ENCODE measurements at places on chromosomes 4 and X.

DNA sequence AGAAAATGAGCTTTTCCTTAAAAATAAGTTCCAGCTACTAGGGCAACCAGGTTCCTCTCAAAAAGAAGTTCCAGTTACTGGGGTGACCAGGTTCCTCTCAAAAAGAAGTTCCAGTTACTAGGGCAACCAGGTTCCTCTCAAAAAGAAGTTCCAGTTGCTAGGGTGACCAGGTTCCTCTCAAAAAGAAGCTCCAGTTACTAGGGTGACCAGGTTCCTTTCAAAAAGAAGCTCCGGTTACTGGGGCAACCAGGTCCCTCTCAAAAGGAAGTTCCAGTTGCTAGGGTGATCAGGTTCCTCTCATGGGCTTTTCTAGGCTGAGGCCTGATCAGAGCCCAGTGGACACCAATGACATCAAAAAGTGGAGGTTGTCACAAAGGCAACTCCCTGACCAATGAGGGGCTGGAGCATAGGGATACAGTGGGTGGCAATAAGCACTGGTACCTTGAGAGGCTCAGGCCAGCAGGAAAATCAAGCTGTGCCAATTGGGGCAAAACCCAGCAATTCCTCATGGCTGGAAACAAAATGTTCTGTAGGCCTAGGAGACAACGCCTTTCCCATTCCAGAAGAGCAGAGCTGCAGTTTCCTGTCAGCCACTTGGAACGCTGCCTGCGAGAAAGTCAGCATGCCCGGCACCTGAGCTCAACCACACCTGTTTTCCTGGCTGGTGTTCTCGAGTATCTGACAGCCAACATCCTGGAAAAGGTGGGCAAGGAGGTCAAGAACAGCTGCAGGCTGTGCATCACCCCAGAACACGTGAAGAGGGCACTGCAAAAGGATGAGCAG lies 12.3 kb upstream of the SYTL5 start:
- no peak for DNase-seq

GRCh38 chr4:65671372-65671771 lies 1.1 kb upstream of the EPHA5 start:
- no peak for DNase-seq

DNA sequence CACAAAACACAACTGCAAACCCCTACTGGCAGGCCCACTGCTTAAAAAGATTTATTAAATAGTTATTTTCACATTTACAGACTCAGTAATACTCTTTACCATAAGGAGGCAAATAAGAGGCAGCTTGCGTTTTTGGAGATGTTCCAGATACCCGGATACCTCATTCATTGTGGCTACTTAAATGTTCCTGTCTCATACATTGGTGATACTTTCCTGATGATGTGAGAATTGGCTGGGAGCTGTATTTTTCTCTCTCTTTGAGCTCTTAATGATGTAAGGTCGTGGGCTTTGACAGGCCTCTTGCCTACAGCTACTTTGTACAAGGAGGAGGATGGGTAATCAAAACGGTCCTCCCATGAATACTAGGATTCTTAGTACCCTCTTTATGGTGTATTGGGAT lies 101.5 kb downstream of the AKAP4 start:
- no peak for DNase-seq

- DNase-seq, result no peak
Observed at GRCh38 chr4:68462691-68463090, 15.4 kb downstream of the TMPRSS11E start.

GRCh38 chr4:7867701-7868435 lies 71.8 kb downstream of the AFAP1 start:
- DNase-seq, result no peak

- DNase-seq, result no peak
Observed at GRCh38 chr4:146506272-146506671, 15.5 kb downstream of the SLC10A7 start.

DNA sequence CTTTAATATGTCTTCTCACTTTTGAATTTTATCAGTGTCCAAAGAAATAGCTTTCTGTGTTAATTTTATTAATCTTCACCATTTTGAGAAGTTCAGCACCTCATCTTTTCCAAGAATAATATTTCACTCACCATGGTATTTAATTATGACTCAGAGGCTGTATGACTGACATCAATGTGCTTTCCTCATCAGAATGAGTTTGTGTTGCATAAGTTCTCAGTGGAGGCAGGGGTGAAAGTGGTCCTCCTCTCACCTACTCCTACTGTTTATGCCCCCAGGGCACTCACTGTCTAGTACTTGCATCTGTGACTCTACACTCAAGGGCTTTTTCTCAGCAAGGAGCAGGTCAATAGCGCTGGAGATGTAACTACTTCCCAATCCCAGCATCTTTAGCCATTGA lies 905.3 kb upstream of the INTU start:
- no peak for DNase-seq

- DNase-seq, result no peak
Observed at GRCh38 chr4:118351851-118352827, 664 bp downstream of the PRSS12 start.

DNA sequence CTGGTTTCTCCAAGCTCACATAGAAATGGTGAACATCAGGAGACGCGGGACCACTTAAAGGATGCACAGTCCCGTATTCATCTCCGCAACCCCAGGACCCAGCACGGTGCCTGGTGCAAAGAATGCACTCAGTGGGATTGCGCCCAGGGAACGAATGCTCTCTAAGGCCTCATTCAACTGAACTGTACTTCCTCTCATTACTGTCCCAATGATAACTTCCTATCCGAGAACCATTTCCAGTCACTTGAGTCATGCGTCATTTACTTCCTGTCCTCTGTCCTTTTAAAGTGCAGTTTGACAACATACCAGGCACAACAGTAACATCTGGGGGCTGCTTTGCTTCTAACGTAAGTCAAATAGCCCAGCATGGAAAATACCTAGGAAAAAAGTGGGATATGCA lies 75.7 kb downstream of the RBM47 start:
- no peak for DNase-seq

DNA sequence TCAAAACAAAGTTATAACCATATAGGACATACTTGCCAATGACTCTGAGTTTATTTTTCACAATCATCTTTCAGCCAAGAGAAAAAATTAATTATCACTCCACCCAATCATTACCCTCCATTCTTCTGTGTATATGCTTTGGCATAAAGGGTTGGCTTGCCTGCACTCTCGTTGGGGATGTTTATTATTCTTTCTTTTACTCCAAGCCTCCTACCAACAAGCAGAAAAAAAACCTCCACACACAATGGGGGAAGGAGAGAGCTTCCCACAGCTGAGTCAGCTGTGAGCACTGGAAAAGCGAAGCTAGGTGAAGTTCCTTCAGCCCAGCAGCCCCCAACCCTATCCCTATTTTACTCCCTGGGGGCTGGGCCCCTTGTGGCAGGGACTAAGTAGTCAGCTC lies 1.5 kb downstream of the OPHN1 start:
- no peak for DNase-seq

DNA sequence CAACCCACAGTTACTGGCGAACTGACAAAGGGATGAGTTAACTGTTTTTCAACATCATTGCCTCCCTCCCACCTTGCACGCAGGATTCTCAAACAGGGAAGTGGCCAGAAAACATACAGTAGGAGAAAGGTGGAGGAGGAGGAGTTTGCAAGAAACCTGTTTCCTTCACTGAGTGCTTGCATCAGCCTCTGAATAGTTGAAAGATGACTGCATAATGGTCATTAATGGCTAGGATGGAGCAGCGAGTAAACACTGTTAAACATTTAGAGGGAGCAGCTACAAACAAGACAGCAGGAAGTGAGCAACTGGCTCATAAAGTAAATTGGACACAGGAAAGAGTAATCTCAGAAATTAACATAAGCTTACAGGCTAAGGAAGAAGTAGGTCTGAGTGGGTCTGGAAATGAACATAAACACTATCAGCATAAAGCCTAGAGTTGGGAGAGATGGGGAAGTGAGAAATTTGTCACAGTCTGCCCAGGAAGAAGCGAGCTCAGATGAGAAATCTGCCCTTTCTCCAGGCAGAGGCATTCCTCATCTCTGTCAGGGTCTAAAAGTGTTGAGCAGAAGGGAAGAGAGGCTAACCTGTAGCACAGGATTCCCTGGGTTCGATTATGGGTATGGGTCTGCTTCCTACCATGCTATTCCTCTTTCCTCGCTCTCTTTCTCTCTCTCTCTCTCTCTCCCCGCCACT lies 38.6 kb downstream of the TRPC5OS start:
- DNase-seq, result no peak

GRCh38 chrX:123219916-123220315 lies 35.8 kb downstream of the GRIA3 start:
- no peak for DNase-seq

DNA sequence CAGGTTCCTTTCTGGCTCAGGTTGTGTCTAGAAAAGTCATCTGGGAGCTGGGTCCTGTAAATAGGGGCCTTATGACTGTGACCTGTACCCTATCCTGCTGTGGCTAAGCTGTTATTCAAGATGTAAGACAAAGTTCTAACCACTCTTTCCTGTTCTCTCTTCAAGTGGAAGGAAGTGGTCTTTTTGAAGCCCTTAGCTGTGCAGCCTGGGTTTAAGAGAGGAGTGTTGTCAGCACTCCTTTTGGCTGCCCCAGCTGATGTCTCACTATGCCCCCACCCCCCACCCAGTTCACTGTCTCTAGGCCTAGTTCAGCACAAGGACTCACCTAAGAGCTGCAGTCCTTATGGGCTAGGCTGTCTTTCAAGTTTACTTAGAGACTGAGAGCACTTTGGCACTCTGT lies 1069.5 kb downstream of the FAM133A start:
- DNase-seq, result no peak

- no peak for DNase-seq
Observed at GRCh38 chr4:36273276-36273675, 8.1 kb upstream of the DTHD1 start.

GRCh38 chr4:184273166-184274147 lies 55.8 kb upstream of the ENPP6 start:
- no peak for DNase-seq

DNA sequence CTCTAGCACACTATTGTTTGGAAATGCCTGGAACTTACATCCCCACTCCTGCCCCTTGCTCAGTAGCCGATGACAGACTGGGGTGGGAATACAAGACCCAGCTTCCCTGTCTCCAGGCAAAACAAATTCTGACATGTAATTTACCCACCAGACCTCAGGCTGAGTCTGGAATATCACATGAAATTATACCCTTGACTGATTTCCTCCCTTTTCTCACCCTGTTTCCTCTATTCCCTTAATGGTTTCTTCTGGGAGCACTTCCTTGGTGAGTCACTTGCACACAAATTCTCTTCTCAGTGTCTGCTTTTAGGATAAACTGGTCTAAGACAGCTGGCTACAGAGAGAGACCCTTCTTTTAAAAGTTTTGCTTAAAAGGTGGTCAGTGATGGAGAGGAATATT lies 65.8 kb upstream of the DIPK2B start:
- no peak for DNase-seq

DNA sequence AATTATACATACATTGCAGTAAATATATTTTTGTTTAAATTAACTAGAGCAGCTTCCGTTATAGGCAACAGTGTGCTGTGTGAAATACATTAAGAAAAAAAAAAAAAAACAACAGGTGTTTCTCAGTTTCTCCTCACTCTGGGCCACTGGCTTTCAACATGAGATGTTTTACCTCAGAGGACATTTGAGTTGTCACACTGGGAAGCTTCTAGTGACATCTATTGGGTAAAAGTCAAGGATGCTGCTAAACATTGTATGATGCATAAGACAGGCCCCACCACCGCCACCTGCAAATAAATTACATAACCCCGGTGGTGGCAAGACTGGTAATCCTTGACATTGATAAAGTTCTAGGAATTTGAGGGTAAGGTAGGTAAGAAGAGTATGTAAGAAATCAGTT lies 1512.2 kb downstream of the C4orf33 start:
- no peak for DNase-seq

- no peak for DNase-seq
Observed at GRCh38 chr4:158003212-158003611, 169.6 kb downstream of the GASK1B start.

DNA sequence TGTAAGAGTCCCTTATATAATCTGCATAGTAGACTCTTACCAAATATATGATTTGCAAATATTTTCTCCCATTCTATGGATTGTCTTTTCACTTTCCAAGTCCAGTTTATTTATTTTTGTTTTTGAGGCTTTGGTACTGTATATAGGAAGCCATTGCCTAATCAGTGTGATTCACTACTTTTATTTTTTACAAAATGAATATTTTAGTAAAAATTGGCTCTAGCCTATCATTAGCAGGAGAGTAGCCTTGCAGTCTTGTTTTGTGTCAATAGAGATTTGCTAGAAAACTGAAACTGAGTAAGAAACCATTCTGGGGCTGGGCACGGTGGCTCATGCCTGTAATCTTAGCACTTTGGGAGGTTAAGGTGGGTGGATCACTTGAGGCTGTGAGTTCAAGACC lies 199.9 kb upstream of the MAB21L2 start:
- no peak for DNase-seq
